ENCODE measurements at places on chromosomes 16 and 17.
A peak's percentile ranks its signal among the peaks of the same experiment; 100 is the strongest.

- no peak for DNase-seq
These were observed 42.4 kb downstream of the TMEM235 start for GRCh38 chr17:78273813-78274212.

DNA sequence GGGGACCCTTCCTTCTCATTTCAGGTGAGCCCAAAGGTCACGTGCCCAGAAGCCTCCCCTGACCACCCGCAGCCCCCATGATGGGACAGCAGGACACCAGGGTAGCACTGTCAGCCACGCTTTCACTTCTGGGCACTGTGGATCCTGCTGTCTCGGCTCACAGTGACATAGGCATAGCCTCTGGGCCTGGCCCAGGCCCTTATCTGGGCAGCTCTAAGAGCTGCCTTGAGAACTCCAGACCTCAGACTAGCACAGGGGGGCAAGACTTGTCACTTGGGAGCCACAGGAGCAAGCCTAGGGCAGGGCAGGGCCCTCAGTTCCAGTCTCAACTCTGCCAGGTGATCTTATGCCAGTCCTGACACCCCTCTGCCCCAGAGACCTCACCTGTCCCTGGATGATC, 4.7 kb downstream of the NATD1 start:
- DNase-seq = no peak

- peak; percentile 72 for DNase-seq
These were observed 98.9 kb downstream of the AATF start for GRCh38 chr17:37047631-37048104.

GRCh38 chr16:56983211-56983751, 6.1 kb upstream of the NLRC5 start:
- no peak for DNase-seq

- no peak for DNase-seq
These were observed 2.4 kb upstream of the RHBDF1 start for GRCh38 chr16:74747-75334.

DNA sequence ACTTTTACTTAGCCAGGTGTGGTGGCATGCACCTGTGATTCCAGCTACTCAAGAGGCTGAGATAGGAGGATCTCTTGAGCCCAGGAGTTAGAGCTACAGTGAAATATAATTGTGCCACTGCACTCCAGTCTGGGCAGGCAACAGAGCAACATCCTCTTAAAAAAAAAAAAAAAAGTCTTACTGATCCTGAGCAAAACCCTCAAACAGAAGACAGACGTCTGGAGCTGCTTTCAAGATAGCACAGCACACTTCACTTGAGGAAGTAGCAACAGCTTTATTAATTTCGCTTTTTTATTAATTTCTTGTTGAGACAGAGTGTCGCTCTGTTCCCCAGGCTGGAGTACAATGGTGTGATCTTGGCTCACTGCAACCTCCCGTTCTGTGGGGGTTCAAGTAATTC, 10.2 kb upstream of the GGA2 start:
- DNase-seq = no peak

DNA sequence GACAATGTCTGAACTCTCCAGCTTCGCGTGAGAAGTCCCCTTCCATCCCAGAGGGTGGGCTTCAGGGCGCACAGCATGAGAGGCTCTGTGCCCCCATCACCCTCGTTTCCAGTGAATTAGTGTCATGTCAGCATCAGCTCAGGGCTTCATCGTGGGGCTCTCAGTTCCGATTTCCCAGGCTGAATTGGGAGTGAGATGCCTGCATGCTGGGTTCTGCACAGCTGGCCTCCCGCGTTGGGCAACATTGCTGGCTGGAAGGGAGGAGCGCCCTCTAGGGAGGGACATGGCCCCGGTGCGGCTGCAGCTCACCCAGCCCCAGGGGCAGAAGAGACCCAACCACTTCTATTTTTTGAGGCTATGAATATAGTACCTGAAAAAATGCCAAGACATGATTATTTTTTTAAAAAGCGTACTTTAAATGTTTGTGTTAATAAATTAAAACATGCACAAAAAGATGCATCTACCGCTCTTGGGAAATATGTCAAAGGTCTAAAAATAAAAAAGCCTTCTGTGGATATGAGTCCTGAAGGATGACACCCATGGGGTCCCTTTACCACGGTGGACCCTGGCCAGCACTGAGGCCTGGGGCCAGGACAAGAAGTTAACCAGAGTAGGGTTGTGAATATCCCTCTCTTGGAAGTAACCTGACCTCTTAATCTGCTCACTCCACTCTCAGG, 10.5 kb upstream of the ITGAD start:
- DNase-seq = peak; percentile 37

GRCh38 chr17:46002311-46002972, 3.4 kb downstream of the STH start:
- DNase-seq = peak; percentile 53

GRCh38 chr17:51560398-51560797, 300.1 kb downstream of the UTP18 start:
- no peak for DNase-seq

GRCh38 chr16:71396594-71396993, 38.1 kb downstream of the CALB2 start:
- DNase-seq = no peak

DNA sequence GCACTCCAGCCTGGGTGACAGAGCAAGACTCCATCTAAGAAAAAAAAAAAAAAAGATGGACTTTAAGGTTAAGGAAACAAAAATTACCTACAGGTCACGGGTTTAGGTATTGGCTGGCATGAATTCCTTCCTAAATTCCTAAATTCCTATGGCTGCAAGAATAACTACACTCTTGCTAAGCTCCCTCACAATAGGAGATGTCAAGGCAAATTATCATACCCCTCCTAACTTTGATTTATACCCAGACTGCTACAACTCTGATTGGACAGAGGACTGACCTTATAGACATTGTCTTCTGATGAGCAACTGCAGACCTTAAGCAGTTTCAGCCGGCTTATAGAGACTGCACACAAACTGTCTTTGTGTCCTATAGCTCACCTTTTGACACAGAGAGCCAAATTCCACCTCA, 25.1 kb upstream of the TMC7 start:
- DNase-seq = no peak

- DNase-seq = no peak
These were observed 25.5 kb upstream of the SSTR2 start for GRCh38 chr17:73139296-73139695.

DNA sequence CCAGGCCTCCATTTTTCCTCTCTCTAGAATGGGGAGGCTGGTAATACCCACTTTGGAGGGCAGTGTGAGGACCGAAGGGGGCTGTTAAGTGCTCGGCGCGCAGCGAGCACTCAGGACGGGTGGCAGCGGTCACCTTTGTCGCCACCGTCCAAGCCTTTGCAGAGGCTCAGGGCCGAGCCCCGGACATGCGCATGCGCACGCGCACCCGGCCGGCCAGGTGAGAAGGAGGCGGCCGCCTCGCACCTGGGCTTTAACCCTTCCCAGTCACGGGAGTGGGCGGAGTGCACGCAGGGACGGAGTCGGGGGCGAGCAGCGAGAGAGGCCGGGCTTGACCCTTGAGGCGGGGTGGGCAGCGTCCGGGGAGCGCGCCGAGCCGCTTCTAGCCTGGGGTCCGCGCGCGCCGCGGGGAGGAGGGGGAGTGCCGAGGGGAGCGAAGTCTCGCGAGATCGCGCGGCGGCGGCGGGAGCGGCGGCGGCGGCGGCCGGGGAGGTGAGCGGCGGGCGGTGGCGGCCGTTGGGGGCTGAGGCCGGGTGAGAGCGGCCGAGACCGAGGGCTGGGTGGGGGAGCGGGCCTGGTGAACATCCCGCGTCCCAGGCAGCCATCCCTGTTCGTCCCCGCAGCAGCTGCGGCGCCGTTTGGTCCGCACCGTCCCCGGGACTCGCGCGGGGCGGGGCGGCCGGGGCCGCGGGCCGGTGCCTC, at the start of gene MRTFB:
MRTFB (plus strand) TSS at position 443 of the 699 bp plus-strand sequence. CDS start 69,288 bp downstream, outside the sequence.
- DNase-seq = peak; percentile 55

DNA sequence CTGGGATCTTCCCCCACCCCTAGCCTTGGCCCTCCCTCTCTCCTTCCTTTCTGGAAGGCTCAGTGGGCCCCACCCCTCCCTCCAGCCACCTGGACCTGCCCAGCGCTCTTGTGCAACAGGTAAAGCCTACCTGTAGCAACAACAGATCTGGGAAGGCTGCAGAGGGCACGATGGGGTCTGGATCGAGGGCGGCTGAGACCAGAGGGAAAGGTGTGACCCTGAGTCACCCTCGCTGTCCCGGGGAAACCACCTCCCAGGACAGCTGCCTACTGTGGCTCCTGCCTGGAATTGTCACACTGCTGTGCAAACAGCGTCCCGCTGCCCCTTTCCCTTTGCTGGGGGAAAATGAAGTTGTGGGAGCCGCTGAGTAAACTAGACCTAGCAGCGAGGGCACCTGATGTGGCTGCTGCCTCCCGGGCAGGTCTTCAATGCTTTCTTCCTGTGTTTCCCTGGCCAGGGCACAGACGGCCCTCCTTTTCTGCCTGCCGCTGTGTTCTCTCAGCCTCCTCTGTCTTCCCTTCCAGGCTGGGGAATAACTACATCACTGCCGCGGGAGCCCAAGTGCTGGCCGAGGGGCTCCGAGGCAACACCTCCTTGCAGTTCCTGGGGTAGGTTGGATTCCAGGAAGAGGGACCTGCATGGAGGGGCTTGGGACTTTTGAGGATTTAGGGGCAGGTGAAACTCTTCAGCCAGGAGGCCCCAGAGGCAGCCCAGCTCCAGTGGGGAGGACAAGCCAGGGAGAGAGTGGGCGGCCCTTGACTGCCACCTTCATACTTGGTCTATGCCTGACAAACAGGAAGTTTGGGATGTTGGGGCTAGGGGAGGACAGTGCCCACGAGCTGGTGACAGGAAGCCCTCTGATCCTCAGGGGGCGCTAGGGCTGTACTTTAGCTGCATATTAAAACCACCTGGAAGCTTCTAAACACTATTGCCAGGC, 22.2 kb upstream of the CYLD start:
- DNase-seq = no peak

GRCh38 chr16:84841787-84842300, 22.1 kb downstream of the CRISPLD2 start:
- no peak for DNase-seq

- no peak for DNase-seq
These were observed 87.1 kb downstream of the STX8 start for GRCh38 chr17:9488556-9488955.

- DNase-seq = peak; percentile 15
These were observed 11.3 kb downstream of the OSBPL7 start for GRCh38 chr17:47810200-47810821.

DNA sequence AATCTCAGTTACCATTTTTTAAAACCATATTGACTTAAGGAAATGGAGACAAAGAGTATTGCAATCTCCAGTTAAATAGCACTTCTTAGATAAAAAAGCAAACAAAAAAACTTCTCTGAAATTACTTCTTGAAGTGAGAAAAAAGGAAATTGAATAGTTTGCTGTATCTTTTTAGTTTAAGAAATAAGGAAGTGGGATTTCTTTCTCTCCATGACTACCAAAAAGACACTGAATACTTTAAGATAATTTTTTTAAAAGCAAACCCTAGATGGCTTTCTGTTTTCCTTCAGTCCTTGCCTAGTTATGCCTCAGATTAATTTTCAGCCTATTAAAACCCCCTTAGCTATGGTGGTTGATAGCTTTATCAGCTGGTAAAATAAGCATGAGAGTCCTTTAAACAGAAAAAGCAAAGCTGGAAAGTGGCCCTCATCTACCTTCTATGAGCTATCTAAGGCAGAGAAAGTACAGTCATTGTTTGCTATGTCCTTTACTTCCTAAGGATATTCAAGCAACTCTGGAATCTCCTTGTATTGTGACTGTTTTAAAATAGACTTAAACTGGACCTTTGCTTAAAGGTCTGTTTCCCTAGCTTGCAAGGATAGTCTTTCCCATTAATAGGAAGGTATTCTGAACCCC, 28.6 kb downstream of the TPPP3 start:
- DNase-seq = no peak

DNA sequence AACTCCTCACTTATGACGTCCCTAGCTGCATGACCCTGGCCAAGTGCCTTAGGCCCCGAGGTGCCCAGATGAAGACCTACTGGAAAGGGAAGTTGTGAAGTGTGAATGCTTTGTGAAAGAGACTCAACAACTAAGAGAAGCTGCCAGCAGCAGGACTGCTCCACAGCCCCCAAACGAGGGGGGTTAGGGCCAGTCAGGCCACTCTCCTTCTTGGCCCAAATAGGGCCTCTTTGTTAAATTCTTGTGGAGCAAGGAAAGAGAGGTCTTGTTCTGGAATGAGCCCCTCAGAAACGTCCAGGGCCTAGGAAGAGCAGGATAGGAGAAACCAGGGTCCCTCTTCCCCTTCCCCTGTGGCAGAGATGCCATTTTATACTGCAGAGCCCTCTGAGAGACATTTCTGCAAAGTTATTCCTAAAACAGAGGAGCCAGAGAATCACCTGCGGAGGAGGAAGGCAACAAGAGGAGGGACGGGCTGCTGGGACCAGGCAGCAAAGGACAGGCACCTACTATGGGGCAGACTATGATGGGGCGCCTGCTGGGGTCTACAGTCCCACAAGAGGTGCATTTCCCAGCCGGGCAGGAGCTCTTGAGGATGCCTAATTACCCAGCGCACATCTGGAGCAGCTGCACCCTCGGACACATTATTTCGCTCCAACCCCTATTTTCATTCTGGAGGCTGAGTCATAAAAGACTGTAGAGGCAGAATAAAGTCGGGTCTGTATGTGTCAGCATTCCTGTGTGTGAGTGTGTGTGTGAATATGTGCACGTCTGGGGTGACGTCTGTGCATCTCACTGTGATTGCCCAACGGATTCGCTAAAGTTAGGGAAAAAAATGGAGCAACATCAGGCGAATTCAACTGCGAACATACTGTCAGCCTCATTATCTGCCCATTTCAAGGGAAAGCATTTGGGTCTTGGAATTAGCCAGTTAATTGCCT, 11.4 kb upstream of the HOXB9 start:
- no peak for DNase-seq

DNA sequence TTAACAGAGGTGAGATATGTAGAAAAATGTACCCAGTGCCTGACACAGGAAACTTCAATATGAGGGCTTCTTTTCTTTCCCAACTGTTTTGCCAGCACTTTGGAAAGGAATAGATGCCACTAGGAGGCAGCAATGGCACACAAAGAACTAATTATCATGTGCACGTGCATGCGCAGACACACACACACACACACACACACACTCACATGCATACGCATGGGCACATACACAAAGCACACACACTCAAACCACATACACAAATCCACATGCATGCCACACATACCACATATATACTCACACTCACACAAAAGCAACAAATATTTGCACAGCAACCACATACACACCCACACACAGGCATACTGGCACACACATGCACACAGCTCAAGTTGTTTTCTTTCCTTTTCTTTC, 8.8 kb upstream of the CEP112 start:
- no peak for DNase-seq

- no peak for DNase-seq
These were observed 62.6 kb upstream of the TEKT1 start for GRCh38 chr17:6894206-6894528.

GRCh38 chr16:56298116-56298515, 106.8 kb downstream of the GNAO1 start:
- no peak for DNase-seq
